ENCODE measurements at places on chromosomes 2 and 18.

- no peak for DNase-seq
Measured at GRCh38 chr18:66995270-66995669, 391.4 kb upstream of the CDH19 start.

- no peak for DNase-seq
Measured at GRCh38 chr2:221844212-221845020, 272.3 kb upstream of the EPHA4 start.

- no peak for DNase-seq
Measured at GRCh38 chr2:68438455-68439303, 28.4 kb downstream of the FBXO48 start.

DNA sequence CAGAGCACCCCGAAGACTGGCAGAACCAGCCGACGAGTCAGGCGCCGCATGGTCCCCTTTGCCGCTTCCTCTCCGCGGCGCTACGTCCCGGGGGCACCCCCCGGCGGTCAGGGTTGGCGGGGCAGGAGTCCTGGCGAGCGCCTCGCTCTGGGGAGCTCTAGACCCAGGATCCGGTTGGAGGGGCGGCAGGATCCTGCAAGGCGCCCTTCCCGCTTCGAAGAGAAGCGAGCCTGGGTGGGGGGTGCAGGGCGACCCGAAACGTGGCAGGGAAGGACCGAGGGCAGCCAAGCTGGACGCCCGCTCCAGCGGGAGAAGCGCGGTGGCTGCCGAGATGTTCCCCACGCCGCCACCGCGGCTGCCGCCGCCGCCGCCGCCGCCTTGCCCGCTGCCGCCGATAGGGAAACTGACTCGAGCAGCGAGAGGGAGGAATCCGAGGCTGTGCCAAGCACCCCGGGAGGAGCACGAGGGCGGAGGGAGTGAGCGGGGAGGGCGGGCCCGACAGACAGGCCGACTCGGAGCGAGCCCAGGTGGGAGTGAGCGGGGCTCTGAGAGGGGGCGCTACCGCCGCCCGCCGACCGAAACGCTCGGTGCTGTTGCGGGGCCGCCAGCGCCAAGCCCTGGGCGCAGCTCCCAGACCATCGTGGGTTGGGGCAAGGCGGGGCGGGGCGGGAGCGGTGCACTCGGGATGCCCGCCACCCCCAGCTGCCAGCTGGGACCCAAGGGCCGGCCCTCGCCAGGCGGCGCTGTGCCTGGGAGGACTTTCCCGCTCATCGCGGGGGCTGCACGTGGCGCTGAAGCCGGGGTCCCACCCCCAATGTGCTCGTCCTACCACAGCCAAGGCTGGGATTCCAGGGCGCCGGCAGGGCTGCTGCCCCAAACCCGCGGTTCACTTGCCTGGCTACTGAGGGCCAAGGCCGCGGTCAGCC lies at the start of gene GALNT14:
GALNT14 (minus strand) TSS at position 404 of the 926 bp plus-strand sequence; CDS start at position 50, 354 bp downstream.
- DNase-seq: peak; percentile 79

DNA sequence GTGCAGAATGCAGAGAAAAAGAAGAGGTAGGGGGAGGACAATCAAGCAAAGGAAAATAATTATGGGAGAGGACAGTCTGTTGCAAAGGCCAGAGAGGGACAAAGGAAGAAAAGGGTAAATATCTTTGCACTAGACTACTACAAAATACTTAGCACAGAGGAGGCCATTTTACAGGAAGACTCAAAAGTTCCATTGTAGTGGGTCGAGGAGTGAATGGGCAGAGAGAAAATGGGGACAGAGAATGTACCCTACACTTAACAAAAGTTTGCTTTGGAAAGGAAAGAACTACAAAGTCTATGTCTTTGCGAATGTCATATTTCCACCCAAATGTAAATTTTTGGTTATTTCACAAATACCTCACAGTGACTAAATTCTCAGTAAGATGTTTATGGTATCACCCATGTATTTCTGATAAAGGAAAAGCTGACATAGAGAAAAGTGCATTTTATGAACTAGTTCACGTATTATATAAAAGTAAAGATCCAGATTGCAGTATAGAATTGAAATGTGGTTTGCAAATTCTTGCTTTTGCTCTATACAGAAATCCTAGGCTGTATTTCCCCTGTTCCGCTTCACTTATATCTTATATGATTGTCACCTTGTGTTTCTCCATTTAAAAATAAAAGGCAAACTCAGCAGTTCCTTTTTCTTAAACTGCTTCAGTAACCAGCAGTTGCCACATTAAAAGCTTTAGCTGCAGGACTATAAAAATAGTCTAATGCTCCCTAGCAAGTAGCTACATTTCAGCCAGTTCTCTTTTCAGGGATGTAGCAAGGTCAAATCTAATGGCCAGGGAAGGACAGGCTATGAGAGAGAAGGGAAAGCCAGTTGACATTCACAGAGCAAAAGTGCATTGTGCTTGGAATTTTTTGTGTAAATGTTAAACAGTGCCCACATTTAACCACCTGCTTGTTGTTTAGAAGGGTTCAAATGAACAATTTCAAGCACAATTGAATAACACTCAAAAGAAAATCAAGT lies 79.7 kb upstream of the CYTIP start:
- DNase-seq: no peak

DNA sequence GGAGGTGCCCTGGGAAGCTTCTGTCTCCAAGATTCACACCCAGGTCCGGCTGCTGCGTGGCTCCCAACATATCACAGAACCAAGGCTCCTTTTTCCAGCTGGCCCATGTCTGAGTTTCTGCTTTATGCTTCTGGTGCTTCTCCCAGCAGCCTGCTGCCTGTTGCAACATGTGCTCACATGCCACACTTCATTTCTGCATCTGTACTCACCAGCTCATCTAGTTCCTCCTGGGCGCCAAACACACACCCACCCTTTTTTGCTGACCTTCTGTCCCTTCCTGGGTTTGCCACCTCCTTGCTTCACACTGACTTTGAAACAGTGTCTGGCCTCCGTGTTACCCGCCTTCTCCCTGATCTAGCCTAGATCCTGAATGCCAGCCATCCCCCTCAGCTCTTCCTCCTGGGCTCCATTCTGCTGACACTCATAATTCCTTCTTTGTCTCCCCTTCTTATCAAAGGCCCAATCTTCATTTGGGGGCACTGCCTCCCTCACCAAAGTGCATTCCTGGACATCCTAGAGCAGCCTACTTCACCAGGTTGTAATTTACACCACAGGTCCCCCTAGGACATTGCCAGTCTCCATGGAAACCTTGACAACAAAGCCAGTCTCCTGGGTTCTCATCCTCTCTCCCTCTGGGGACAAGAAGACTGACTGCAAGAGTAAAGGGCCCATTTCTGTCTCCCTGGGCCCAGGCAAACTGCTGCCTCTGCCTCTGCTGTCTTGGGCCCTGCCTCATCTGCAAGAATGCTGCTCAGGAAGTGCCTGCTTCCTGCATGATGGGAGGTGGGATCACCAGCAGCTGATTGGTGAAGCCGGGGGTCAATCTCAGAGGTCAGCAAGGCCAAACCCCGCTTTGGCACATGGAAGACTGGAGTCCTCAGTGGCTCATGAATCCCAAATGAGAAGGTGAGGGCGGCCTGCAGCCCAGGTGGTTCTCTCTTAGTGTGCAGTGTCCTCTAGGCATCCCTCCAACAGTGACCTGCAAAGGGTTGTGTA lies 13.9 kb upstream of the PROM2 start:
- no peak for DNase-seq

DNA sequence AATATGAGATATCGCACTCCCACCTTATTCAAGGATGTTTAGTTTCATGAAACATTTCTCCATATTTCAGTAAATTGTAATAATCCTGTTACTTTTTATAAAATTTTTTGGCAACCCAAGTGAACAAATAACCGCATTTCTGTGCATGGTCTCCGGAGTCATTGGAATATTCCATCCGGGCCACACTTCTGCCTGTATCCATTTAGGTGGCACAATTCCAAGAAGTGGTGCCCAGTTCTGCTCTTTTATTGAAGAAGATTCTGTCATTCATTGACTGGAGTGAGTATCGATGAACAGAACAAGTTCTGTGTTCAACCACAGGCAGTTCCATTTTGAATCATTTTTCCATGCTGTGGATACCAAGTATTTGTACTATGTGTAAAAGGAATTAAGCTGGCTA lies 26.6 kb upstream of the ICOS start:
- DNase-seq: no peak

- no peak for DNase-seq
Measured at GRCh38 chr2:168633200-168633599, 169.2 kb upstream of the NOSTRIN start.

DNA sequence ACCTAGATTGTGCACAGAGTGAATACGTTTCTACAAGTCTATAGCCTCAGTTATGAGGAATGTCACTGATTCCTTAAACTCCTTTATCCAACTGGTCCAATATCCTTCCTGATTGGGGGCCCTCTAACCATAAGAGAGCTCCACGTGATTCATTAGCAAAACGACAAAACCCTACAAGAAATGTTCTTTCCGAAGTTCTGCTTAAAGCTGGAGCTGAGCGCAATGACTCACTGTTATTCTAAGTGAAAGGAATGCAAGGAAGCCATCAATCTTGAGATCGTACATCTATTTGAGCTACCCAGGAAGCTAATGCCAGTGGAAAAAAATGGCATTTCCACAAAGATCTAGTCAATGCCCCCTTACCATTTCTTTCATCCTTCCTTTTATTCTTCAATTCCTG lies 354.9 kb upstream of the CDH20 start:
- no peak for DNase-seq

GRCh38 chr2:232926431-232926939 lies 56.4 kb downstream of the SNORC start:
- peak; percentile 31 for DNase-seq

- no peak for DNase-seq
Measured at GRCh38 chr2:227339098-227339599, 14.1 kb downstream of the MFF start.

DNA sequence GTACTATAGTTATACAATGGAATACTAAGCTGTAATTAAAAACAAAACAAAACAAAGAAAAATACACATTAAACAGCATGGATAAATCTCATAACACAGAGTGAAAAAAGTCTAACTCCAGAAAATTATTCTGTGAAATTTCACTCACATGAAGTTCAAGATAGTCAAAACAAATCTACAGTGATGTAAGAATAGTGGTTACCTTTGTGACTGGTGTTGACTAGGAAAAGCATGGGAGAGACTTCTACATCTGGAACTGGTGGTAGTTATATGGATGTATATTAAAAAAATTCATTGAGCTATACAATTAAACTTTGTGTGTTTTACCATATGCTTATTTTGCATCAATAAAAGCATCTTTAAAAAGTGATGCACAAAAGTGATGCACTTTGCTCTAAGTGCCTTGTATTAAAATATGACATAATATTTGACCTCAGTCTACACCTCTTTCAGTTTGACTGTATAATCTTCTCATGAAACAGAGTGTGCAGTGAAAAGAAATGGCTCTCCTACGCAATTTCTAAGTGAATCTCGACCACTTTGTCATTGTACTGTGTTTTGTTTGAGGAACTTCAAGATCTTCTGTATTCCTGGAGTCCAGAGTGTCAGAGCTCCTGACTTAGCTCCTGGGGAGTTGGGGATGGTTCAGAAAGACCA lies 28.0 kb downstream of the STAT4 start:
- DNase-seq: peak; percentile 22

GRCh38 chr2:162579169-162579568 lies 235.2 kb downstream of the GCA start:
- DNase-seq: no peak

- no peak for DNase-seq
Measured at GRCh38 chr2:147792966-147793617, 51.7 kb upstream of the ACVR2A start.

- no peak for DNase-seq
Measured at GRCh38 chr2:162487816-162488215, 143.9 kb downstream of the GCA start.

- no peak for DNase-seq
Measured at GRCh38 chr2:23335550-23335949, 49.4 kb upstream of the KLHL29 start.

DNA sequence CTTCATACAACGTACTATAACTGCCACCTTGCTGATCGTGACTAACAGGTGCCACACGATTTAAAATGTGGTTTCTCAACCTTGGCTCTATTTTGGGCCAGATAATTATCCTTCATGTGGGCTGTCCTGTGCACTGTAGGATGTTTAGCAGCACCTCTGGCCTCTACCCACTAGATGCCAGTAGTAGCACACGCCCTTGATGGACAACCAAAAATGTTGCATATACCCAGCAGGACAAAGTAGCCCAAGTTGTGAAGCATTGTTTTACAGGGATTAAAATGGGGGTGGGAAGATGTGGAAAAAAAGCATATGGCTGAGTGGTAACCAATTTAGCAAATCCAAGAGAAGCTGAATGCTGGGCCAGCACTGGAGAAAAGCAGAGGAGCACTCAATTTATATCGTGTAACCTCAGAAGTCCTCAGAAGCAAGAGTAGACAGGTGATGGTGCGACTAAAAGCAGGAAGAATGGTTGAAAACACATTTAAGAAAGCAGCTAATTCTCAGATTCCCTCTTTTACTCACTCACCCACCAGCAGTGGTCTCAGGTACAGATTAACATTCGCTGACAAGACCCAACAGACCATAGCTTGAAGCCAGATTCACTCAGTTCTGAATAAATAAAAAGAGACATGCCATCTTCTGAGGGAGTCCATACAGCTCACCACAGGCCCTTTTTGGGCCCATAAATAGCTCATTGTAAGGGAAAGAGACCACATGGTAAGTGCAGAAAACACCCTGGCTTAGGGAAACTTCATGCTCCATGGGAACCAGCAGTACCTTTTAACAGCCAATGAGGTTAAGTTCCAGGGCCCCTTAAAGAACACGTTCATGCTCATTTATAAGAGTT lies 50.6 kb downstream of the RAPH1 start:
- peak; percentile 31 for DNase-seq

DNA sequence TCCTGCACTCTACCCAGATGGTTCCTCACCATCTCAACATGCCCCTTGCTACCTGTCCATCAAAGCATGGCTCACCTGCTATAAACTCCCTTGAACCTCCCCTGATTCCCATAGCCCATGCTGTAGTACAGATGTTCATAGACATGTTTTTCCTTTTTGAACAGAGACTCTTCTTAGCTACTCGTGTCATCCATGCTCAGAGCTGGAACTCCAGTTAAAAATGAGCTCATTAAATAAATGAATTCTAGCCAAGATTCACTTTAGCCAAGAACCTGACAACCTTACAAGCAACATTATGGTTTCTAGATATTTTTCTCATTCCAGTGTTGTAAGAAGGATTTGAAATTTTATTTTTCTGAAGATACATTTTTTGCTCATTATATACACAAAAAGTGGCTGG lies 65.0 kb downstream of the SCG2 start:
- DNase-seq: no peak

DNA sequence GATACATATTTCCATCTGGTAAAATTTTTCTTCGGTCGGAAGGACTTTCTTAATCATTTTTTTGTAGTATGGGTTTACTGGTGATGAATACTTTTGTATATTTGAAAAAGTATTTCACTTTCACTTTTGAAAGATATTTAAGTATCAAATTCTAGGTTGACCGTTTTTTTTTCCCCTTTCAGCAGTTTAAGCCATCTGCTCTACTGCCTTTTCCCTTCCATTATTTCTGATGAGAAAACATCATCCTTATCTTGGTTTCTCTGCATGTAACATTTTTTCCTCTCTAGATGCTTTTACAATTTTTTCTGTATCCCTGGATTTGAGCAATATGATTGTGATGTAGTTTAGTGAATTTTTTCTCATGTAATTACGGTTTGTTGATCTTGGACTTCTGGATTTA lies 87.0 kb downstream of the MTX2 start:
- no peak for DNase-seq

All from GM13977 (cell line).